Sigmoid colon (tissue), 7 donors: ENCODE measurements at places on chromosomes 12 and 14. TPM values are rescaled to one million over a fixed set of nuclear protein-coding genes. Genes with fewer than 3 reads are reported as not detected.

CLECL1 gene
- not detected for polyA plus RNA-seq

EIF2S3B gene
- not detected for polyA plus RNA-seq

NPAS3 gene
- not detected for polyA plus RNA-seq

AMN1 gene
- 10.2 TPM for polyA plus RNA-seq

PIANP gene
- polyA plus RNA-seq = 2.0 TPM

AQP6 gene
- polyA plus RNA-seq = 0.12 TPM

EML5 gene
- polyA plus RNA-seq = under 0.01 TPM

NANOG gene
- not detected for polyA plus RNA-seq

KRT82 gene
- not detected for polyA plus RNA-seq

AICDA gene
- polyA plus RNA-seq = not detected

NAV3 gene
- polyA plus RNA-seq = 1.2 TPM

CLEC2A gene
- not detected for polyA plus RNA-seq

DPPA3 gene
- not detected for polyA plus RNA-seq
